ENCODE measurements at places on chromosomes 16 and 17. TPM values are rescaled to one million over a fixed set of nuclear protein-coding genes. Genes with fewer than 3 reads are reported as not detected.

Gene ZNF785
- 31.4 TPM for total RNA-seq

Gene CPPED1
- 26.7 TPM for total RNA-seq

Gene TNFSF13
- 54.4 TPM for total RNA-seq

Gene FAM117A
- 16.5 TPM for total RNA-seq

Gene TEX14
- not detected for total RNA-seq

Gene KIFC3
- 530 TPM for total RNA-seq

Gene DYNLRB2
- total RNA-seq: not detected

DNA sequence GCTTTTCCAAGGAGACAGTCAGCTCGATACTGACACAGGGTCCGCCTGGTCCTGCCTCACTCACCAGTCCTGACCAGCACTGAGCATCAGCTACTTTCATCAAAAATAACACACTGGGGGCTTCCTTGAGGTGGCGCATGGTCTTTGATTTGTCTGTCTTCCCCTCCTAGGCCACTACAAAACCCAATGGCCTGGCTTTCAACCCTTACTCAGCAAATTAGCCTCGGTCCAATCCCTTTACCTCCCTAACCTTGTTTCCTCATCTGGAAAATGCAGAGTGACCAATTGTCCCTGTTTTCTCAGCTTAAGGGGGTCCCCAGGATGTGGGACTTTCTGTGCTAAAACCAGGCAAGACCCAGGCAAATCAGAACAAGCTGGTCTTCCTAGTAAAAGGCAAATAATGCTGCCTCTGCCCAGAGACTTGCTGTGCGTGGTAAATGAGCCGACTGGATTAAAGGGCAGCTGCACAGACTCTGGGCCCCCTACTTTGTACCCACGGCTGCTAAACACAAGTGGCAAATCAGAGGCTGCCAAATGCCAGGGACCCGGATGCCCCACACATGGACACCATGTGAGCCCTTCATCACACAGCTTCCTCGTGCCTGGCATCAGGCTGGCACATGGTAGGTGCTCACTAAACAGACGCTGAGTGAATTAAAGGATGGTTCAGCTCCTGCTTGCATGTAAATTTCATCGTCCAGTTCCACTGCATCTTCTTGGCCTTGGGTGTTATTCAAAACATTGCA is 31.2 kb upstream of the CMIP start:
- no peak for DNase-seq

DNA sequence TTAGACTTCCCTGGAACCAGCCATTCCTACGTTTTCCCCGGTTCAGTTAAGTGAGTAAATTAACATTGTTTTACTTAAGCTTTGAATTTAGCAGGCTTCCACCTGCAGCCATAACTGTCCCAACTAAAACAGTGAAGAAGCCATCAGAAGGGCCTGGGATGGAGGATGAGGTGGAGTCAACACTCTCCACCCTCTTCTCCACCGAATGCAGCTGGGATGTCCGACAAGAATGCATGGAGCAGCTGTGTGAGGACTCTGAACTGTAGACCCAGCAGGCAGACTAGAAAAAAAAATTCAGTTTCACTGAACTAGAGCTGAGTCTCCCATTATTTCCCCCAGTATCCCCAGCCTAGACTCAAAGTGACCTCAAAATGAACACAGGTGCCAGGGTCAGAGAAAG is 114.8 kb downstream of the C16orf95 start:
- no peak for DNase-seq

DNA sequence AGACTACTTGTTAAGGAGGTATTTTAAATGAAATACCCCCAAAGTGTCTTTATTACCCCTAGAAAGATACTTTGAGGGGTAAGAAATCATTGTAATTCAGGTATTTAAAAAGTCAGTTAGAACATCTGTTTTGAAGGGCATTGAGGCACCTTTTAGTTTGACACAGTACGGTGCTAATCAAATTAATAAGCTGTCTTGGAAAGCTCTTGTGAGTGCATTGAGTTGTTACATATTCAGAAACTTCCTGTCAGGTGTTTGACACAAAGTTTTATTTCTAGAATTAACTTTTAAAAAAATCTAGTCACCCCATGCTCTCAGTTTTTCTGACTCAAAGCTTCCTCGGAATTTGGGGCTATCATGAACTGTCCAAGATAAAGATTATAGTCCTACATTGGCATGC is 4.6 kb downstream of the RBBP6 start:
- no peak for DNase-seq

DNA sequence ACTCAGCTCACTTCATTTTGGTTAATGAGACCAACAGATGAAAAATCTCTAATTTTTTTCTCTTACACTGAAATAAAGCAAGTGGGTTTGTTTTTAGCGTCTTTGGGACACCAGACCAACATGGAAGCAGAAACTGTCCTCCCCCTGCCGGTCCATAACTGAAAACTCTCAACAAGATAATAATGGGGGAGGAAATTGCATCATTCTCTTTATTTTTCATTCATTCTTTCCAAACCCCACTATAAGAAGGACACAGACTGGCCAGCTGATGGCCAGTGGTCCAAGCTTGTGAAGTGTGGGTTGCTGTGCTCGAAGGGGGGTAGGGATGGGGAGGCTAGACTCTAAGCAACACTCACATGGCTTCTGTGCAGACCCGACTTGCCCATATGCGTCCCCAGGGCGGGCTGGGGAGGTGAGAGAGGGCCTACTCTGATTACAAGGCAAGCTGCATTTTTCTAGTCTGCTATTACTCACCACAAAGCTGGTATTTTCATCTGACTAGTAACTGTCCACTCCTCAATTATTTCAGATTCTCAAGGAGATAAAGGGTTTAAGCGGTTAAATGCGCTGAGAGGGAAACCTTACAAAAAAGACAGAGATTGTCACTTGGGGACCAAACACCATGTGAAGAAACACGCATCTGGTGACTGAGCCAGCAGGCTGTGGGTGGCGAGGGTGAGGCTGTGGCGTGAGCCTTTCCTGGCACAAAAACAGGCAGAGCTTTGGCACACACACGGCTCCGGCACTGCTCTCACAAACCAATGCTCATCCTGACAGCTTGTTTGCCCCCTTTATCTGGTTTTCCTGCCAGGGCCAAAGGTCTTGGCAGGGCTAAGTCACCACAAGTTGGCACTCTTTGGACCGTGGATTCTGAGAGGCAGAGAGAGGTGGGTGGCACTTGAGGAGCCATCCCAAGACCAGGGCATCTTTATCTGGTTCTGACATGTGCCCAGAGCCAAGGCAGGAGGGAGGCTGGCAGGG is 38.2 kb downstream of the MARF1 start:
- no peak for DNase-seq

DNA sequence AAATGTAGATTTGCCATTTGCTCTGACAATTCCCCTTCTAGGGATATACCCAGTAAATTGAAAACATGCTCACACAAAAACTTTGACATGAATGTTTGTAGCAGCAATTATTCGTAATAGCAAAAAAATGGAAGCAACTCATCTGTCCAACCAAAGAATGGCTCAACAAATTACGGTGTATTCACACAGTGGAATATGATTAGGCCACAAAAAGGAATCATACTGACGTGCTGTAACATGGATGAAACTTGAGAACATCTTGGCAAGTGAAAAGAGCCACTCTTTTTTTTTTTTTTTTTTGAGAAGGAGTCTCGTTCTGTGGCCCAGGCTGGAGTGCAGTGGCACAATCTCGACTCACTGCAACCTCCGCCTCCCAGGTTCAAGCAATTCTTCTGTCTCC is 24.1 kb upstream of the SPNS3 start:
- no peak for DNase-seq

GRCh38 chr17:67500261-67500660 is 123.2 kb downstream of the PITPNC1 start:
- DNase-seq: no peak

DNA sequence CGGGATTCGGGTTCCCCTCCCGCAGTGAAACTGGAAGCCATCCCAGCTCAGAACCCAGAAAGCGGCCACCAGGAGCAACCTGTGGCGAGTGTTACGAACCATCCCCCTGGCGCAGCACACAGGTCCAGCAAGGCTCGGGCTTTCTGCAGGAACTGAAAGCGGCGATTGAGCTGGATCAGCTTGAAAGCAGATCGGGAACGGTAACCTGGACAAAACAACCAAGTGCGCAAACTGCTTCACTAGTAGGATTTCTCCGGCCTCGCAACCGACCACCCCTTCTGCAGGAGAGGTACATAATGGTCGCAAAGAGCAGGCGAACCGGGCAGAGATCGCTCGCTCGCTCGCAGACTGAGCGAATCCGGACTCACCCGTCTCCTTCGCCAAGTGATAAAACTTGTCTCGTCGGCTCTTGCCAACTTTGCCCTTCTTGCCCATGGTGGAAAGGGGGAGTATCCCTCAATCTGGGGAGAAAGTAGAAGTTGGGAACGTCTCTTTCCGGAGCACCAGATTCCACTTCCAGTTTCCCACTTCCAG is 696 bp upstream of the PSMC5 start:
- DNase-seq: no peak

GRCh38 chr17:77332981-77333685 is 192.4 kb downstream of the SEC14L1 start:
- peak; percentile 53 for DNase-seq

DNA sequence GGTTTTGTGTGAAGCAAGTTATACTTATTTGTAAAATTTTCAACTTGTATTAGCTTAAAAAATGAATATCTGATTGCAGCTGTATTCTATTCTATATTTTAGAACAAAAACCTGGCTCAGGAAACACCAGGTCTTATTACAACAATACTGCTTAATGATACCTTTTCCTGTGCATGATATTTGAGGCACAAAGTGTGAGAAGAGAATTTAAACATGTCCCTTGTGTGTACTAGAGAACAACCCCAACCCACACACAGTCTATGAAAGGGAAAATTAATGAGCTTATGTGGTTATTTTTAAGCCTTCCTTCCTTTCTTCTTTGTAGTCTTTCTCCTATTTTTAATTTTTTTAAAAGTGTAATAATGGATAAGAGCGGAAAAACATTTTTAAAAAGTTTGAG is 122.6 kb upstream of the MON1B start:
- no peak for DNase-seq

GRCh38 chr17:44221084-44221861 is 1.8 kb upstream of the UBTF start:
- DNase-seq: peak; percentile 86

DNA sequence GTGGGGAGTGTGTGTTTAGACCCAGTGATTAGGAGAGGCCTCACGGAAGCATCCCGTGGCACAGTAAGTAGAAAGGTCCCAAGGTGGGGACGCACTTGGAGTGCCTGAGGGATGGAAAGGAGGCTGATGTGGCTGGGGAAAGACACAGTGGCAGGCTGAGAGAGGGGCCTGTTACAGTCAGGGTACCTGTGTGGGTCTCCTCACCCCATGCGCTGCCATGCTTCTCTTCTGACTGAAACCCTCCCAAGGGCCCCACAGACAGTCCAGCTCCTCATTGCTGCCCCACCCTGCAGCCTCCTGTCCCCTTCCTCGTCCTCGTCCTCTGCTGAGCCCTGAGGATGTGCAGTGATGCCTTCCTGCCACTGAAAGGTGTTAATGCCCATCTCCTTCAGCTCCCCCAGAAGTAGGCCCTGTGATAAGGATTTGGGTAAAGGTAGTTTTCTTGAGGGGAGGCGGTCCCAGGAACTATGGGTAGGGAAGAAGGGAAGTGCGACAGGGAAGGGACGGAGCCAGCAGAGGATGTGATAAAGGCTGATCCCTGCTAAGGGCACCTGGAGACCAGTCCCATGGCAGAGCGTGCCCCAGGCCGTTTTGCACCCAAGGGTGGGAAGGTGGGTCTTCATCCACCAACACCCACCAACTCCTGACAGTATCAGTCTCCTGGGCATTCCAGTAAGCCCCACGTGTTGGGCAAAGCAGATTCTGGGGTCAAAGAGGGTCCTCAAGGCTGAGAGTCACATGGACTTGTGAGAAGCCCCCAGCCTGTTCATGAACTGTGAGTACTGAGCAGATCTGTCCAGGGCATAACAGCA is 237.2 kb downstream of the GSG1L start:
- peak; percentile 21 for DNase-seq

GRCh38 chr17:63701868-63702720 is 2.2 kb upstream of the LIMD2 start:
- peak; percentile 88 for DNase-seq

GRCh38 chr16:24002619-24003018 is 166.8 kb downstream of the PRKCB start:
- no peak for DNase-seq

DNA sequence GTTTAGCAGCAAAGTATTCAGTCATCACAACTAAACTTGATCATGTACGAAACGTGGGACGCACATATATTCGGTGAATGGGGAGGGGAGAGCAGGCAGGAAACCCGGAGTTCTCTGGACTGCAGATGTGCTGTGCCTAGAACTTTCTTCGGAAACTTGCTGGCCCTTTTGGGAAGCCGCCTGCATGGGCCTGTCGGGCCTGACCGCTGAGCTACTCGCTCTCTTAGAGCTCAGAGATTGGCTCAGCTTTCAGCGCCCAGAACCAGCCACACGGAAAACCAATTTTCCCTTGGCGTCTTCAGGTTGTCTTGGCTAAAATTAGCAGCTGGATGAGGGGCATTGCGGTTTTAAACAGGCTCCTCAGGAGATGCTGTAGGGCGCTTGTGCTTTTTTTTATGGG is 38.1 kb downstream of the ZDHHC7 start:
- no peak for DNase-seq

DNA sequence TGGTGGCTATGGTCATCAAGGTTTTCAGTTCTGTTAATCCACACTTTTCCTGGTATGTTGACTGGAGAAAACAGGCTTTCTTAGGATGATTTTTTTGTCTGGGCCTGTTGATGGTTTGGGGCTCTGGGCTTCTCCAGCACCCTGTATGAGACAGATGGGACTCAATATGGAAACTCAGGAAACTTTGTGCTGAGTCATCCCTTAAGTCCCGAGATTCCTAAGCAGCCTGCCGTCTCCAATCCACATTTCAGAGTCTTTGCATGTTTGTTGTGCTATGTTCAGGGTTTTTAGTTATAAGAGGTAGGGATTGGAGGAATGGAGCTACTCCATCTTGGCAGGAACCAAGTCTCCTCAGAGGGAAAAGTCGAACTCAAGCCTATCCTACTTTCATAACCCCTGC is 253.3 kb upstream of the FOXF1 start:
- DNase-seq: no peak

DNA sequence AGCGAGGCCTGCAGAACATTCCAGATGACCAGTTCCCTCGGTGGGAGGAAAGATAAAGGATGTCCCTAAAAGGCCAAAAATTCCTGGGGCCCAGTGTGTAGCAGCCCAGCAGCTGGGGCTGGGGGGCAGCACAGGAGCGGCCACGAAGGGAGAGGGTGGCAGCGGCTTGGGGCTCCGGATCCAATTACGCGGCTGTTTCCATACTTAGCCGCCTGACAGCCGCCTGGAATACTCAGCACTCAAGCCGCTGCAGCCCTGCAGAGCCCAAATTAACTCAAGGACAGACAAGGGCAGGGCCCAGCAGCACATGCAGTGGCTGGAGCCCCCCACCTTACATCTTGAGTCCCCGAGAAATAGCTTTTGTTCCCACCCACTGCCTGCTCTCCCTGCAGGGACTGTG is 1.3 kb downstream of the SRL start:
- no peak for DNase-seq

- no peak for DNase-seq
These were observed 13.9 kb downstream of the NUP93 start for GRCh38 chr16:56743840-56744239.

GRCh38 chr16:83539736-83540490 is 267.9 kb upstream of the HSBP1 start:
- DNase-seq: no peak

- no peak for DNase-seq
These were observed 15.7 kb downstream of the ETV4 start for GRCh38 chr17:43530288-43531081.
